ENCODE measurements at places on chromosomes 16 and 17.

DNA sequence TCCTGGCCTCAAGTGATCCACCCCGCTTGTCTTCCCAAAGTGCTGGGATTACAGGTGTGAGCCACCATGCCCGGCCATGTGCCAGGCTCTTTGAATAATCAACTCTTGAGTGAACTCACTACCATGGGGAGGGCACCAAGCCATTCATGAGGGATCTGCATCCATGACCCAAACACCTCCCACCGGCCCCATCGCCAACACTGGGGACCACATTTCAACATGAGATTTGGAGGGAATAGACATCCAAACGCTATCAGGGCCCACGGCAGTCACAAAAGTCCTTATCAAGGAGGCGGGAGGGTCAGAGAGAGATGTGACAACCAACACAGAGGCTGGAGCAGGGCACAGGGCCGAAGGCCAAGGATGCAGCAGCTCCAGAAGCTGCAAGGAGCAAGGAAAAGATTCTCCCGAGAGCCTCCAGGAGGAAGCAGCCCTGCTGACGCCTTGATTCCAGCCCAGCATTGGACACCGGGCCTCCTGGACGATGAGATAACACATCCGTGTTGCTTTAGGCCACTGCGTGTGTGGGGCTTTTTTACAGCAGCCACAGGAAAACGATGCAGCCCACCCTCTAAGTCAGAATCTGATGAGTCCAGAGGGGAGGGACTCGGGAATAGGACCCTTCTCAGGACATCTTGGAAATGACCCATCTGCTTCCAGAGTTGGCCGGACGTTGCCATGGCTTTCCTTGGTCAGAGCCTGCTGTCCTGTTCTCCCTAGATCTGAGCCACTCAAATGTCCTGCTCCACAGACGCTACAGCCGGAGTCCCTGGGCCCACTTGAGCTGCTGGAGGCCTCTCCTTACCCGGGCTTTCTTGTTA is 47.3 kb upstream of the CMIP start:
- H3K36me3 ChIP-seq: no peaks in the 10 kb centered on the region
- no peaks in the 10 kb centered on the region for H3K4me1 ChIP-seq
- no peak for DNase-seq
- H3K27ac ChIP-seq: no peak overlapping the region

DNA sequence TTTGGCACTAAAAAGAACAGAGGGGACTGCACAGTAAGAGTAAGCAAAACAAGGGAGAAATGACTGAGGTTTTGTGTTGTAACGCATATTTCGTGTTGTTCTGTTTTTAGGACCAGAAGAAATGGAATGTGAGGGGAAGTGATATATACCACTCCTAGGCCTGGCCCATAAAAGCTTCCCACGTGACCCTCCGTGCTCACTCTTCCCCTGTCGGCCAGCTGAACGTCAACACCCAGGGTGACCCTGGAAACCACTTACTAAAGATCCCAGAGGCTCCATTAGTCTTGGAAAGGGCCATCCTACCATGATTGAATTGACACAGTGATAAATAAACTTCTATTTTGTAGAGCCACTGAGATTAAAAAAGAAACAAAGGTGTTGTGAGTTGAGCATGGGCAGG is 79.8 kb downstream of the HELZ start:
- DNase-seq: no peak
- no peaks in the 10 kb centered on the region for H3K4me1 ChIP-seq
- no peak overlapping the region for H3K27ac ChIP-seq
- peaks cover 18% of the 10 kb centered on the region for H3K36me3 ChIP-seq
- H3K4me3 ChIP-seq: no peak overlapping the region

- H3K27me3 ChIP-seq: no peaks in the 10 kb centered on the region
- no peaks in the 10 kb centered on the region for H3K36me3 ChIP-seq
- H3K4me3 ChIP-seq: no peak overlapping the region
- H3K27ac ChIP-seq: no peak overlapping the region
- DNase-seq: no peak
Measured at GRCh38 chr16:5971106-5971505, 873.5 kb upstream of the EEF2KMT start.

DNA sequence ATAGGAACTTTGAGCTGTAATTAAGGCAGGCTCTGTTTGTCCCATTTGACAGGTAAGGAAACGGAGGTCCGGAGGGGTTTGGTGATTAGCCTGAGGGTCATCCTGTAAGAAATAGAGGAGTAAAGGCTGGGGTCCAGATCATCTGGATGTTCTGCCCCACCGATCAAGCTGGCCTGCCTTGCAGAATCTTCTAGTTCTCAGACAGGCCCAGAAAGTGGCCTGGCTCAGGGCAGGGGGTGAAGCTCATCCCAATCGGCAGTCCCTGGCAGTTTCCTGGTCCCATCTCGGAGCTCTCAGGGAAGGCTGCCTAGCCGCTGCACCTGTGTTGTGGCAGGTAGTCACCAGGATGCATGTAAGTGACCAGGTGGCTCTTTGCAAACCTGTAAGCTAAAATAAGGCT is 4.2 kb downstream of the PIMREG start:
- H3K27ac ChIP-seq: no peak overlapping the region
- H3K36me3 ChIP-seq: peaks cover 19% of the 10 kb centered on the region
- no peak for DNase-seq
- H3K27me3 ChIP-seq: no peaks in the 10 kb centered on the region
- H3K4me1 ChIP-seq: peaks cover 30% of the 10 kb centered on the region

- peaks cover 2% of the 10 kb centered on the region for H3K36me3 ChIP-seq
- no peak overlapping the region for H3K4me3 ChIP-seq
- H3K4me1 ChIP-seq: peaks cover 8% of the 10 kb centered on the region
- H3K27me3 ChIP-seq: no peaks in the 10 kb centered on the region
Measured at GRCh38 chr16:70399381-70399780, 39.5 kb downstream of the ST3GAL2 start.

- H3K27me3 ChIP-seq: no peaks in the 10 kb centered on the region
- DNase-seq: peak; percentile 65
- H3K4me1 ChIP-seq: peaks cover 46% of the 10 kb centered on the region
- H3K36me3 ChIP-seq: peaks cover 29% of the 10 kb centered on the region
Measured at GRCh38 chr16:87853411-87854052, 15.8 kb downstream of the SLC7A5 start.

DNA sequence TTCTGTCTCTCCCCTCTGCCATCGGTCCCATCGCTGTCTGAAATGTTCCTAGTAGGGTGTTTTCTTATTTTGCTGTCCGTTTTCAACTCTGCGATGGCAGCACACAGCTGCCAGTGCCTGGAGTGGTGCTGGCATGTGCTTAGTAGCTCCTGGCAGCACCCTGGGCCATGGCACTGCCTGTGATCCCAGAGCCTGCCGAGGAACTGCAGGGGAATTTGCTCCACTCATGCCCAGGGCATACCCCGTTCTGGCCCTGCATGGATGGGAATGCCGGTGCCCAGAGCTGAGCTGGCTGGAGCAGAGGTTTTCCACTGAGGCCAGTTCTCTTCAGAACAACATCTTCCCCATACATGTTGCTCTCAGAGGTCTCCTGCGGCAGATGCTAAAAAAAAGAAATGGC is 43.1 kb downstream of the GPT2 start:
- H3K27ac ChIP-seq: no peak overlapping the region
- H3K27me3 ChIP-seq: no peaks in the 10 kb centered on the region
- peaks cover 62% of the 10 kb centered on the region for H3K36me3 ChIP-seq
- no peaks in the 10 kb centered on the region for H3K4me1 ChIP-seq
- H3K4me3 ChIP-seq: no peak overlapping the region

GRCh38 chr17:72254808-72255449 is 134.1 kb downstream of the SOX9 start:
- no peak for DNase-seq
- H3K36me3 ChIP-seq: no peaks in the 10 kb centered on the region
- no peaks in the 10 kb centered on the region for H3K4me1 ChIP-seq
- H3K27ac ChIP-seq: no peak overlapping the region
- no peaks in the 10 kb centered on the region for H3K27me3 ChIP-seq

DNA sequence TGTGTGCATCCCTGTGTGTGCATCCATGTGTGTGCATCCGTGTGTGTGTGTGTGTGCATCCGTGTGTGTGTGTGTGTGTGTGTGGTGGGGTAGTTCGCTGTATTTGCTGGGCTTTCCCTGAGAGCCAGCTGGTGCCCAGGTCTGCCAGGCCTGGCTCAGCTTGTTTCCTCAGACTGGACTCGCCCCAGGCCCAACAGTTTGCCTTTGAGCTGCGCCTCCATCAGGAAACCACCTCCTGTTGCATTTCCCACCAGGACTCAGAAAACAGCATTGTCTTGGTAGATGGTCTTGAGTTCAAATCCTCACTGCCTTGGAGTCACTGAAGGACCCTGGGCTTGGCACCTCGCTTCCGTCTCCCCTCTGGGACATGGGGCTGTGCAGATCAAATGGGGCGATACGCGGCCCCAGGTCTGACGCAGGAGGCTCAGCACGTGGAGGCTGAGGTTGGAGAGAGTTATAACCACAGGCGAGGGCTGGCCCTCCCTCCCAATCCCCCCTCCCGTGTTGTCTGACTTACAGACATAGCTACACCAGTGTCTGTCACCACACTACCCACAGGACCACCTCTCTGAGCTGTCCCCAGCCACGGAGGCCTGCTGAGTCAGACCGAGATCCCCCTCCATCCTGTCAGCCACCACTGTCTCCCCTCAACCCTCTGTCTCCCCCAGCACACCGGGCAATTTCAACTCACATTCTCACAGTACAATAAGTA is 4.7 kb downstream of the ITGAE start:
- H3K27ac ChIP-seq: no peak overlapping the region
- H3K4me1 ChIP-seq: no peaks in the 10 kb centered on the region

DNA sequence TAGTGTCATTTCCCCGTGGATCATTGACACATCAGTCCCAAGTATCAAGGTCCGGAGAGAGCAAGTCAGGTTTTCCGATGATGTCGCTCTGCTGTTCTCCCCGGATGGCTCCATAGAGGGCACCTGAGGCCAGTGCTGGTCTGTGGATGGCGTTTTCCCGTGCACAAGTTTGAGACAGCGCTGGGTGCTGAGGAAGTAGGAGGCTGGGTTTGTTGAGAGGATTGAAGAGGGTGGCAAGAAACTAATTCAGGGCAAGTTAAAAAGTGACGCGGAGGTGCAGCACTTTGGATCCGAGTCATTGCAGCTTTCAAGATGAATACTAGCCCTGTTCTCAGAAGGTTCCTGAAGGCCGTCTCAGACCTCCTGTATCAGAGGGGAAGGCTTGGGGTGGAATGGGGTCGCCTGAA is 7.7 kb downstream of the NUBP1 start:
- no peak for DNase-seq
- H3K27me3 ChIP-seq: no peaks in the 10 kb centered on the region
- no peak overlapping the region for H3K27ac ChIP-seq

- no peaks in the 10 kb centered on the region for H3K4me1 ChIP-seq
- peak overlapping the region; percentile 31 for H3K4me3 ChIP-seq
- no peak overlapping the region for H3K27ac ChIP-seq
- DNase-seq: no peak
- H3K27me3 ChIP-seq: peaks cover 42% of the 10 kb centered on the region
Measured at GRCh38 chr17:55265311-55266021, 706 bp downstream of the HLF start.

GRCh38 chr16:62036802-62037135 is 531 bp upstream of the CDH8 start:
- no peaks in the 10 kb centered on the region for H3K36me3 ChIP-seq
- H3K4me3 ChIP-seq: peak overlapping the region; percentile 61
- no peak overlapping the region for H3K27ac ChIP-seq
- DNase-seq: no peak
- H3K27me3 ChIP-seq: peaks cover 34% of the 10 kb centered on the region

DNA sequence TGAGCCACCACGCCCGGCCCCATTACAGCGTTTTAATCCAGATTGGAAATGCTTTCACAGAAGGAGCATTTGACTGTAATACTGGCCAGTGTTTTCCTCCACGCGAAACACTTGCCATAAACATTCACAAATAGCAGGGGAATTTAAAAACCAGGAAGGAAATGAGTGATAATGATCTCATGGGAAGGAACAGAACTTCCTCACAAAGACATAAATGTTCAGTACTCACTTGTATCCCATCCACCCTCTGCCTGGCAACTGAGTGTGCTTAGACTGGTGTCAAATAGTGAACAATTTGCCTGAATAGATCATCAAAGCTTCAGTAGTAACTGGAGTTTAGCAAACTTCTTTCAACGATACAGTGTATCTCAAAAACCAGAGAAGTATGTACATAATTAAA is 54.1 kb downstream of the PSMD12 start:
- H3K27ac ChIP-seq: no peak overlapping the region
- no peak overlapping the region for H3K4me3 ChIP-seq
- no peaks in the 10 kb centered on the region for H3K27me3 ChIP-seq
- no peaks in the 10 kb centered on the region for H3K4me1 ChIP-seq
